ENCODE measurements at places on chromosomes 6 and 20.

DNA sequence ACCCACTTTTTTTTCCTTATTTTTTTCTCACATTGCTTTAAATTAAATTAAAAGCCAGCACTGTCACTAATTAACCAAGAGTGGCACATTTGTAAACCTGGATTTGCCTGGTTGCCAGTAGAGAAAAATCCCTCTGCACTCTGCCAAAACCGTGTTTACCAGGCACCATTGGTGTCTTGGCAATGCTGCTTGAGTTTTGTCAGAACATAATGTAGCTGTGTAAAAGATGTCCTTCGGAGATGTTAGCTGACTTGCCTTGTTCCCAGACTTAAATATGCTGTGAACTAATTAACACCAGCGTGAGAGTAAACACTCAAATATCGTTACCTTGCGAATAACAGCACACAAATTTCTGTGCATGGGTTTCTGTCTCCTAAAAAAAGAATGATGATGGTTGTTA, 694.9 kb upstream of the ID4 start:
- DNase-seq = no peak

- peak; percentile 35 for DNase-seq
Observed at GRCh38 chr6:157669747-157670216, 153.3 kb upstream of the SNX9 start.

GRCh38 chr20:33262658-33263065, 20.4 kb upstream of the BPIFB1 start:
- DNase-seq = peak; percentile 79

DNA sequence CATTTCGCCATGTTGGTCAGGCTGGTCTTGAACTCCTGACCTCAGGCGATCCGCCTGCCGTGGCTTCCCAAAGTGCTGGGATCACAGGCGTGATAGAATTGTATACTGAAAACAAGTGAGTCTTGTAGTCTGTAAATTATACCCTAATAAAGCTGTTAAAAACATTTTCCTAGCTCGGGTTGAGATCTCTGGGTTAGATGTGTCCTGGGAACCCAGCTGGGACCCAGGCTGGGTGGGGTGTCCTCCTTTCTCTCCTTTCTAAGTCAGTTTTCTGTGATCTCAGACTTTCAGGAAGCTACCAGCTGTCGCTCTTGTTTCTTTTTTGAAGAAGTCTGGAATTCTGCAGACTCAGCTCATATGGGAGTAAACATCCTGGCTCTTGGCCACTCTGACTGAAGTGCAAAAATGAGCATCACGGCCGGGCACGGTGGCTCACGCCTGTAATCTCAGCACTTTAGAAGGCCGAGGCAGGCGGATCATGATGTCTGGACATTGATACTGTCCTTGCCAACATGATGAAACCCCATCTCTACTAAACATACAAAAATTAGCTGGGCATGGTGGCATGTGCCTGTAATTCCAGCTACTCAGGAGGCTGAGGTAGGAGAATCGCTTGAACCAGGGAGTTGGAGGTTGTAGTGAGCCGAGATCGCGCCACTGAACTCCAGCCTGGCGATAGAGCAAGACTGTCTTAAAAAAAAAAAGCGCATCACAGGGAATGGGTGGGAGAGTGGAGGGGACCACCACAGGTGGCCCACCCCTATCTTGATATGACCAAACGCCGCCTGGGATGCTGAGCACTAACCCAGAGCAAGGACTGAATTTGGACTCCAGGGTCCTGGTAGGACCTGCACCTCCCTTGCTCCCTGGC, 9.9 kb upstream of the PCIF1 start:
- no peak for DNase-seq

DNA sequence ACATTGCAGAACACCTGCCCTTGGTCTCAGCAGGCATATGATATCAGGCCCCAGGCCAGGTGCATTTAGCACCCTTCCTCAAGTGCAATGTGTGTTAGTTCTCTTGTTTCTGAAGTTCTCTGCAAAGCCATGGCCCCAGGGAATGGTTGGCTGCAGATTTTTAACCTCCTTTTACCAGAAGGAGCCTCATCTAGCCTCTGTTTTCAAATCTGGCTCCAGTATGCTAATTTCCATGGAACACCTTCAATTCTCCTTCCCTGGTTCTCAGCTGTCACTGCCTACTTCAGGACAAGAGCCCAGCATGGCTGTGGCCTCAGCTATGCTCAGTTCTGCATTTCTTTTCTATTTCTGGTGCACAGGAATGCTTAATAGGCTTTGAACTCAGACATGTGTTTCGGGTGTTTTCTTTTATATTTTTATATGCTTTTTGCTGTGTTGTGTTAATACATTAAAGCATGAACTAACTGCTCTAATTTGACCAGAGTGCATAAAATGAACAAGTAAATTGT, 51.6 kb upstream of the OGFRL1 start:
- no peak for DNase-seq

DNA sequence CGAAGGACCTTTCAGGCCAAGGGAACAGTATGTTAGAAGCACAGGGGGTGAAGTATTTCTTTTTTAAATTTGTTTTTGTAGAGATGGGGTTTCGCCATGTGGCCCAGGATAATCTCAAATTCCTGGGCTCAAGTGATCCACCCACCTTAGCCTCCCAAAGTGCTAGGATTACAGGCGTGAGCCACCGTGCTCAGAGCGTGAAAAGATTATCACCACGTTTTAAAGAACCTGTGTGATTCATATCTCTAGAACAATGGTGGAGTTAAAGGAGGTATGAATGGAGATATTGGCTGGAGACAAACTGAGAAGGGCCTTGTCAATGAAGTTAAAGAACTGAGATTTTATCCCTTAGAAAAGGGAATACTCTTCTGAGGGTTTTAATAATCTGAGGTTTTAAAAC, 9.7 kb downstream of the ASF1A start:
- no peak for DNase-seq

DNA sequence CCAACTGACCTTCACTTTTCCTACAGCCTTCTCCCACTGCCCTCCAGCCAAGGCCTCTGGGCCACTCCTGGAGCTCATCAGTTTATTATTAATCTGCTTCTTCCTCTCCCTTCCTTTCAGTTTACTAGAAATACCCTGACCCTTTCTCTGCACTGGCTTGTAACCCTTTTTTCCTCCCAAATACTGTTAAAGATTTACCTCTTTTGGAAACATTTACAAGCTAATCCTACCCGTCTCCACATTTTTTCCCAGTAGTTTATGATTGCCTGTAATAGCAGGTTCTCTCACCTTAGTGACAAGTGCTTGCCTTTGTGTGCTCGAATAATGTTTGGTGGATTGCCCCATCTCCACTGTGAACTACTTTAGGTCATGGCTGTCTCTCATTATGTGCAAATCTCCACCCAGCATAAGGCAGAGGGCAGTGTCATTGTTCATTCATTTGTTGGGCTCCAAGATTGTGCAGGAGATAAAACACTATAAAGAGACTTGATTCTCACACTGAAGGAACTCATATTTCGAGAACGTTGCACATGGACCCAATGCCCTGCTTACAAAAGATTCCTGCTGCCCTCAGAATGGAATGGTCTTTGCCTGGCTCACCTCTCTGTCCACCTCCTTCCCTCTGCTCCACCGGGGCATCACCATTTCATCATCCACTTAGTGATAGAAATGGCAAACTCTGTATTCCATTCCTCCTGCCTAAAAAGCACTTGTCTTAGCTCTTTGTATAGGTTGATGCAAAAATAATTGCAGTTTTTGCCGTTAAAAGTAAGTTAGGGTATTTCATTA, 491.1 kb downstream of the UTRN start:
- no peak for DNase-seq

DNA sequence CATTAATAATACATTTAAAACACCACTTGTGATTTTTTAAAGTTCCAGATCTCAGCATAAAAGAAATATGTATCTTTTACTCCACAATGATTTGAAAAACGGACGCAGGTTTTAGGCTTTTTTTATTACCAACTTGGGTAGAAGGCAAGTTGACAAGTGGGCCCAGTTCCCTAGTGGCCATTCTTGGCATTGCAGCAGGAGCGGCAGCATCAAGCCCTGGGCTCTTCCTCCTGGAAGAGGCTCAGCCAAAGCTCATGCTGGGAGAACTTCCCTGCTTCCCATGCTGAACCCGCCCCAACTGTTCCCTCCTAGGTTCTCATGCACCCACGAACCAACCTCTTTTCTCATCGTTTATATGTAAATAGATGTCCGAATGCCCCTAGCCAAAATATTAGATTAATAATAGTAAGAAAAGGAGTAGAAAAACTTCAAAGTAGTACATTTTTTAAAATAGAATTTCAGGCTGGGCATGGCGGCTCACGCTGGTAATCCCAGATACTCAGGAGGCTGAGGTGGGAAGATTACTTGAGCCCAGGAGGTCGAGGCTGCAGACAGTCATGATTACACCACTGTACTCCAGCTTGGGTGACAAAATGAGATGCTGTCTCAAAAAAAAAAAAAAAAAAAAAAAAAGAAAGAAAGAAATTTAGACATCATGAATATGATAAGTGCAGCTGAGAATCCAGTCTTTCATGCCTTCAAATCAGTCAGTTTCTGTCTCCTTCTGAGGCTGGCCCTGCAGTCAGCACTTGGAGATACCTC, 18.2 kb upstream of the MYB start:
- no peak for DNase-seq

DNA sequence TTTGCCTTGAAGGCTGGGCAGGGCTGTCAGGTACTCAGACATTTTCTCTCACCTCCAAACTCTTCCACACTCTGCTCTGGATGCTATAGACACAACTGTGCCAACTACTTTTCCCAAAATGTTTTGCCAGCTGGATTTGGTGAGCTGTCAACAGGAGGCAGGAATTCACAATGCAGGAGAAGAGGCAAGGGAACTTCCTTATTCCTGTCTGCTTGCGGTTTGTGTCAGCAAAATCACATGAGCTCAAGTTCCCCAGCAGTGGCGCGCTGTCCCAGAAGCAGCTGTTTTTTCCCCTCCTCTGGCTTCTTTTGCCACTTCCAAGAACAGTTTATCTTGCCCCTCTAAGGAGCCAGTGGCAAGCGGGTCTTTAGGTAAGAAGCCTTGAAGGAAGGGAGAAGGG, 608.2 kb downstream of the PRKN start:
- DNase-seq = no peak

- no peak for DNase-seq
Observed at GRCh38 chr6:24883618-24884017, 52.1 kb downstream of the RIPOR2 start.

- DNase-seq = no peak
Observed at GRCh38 chr20:17601957-17602356, 32.1 kb downstream of the DSTN start.

- DNase-seq = no peak
Observed at GRCh38 chr20:42261766-42262270, 643.6 kb upstream of the CHD6 start.

DNA sequence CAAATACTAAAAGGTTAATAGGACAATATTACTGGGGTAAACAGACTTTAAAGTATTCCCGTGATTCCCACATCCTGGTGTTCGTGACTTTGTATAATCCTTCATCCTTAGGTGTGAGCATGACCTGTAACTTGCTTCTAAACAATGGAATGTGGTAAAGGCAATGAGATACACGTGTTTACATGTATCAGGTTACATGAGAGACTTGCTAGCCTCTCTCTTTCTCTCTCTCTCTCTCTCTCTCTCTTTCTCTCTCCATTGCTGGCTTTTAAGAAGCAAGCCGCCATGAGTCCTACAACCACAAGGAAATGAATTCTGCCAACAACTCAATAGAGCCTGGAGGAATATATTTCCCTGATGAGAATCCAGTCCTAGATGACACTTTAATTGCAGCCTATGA, 83.9 kb upstream of the LGSN start:
- no peak for DNase-seq

DNA sequence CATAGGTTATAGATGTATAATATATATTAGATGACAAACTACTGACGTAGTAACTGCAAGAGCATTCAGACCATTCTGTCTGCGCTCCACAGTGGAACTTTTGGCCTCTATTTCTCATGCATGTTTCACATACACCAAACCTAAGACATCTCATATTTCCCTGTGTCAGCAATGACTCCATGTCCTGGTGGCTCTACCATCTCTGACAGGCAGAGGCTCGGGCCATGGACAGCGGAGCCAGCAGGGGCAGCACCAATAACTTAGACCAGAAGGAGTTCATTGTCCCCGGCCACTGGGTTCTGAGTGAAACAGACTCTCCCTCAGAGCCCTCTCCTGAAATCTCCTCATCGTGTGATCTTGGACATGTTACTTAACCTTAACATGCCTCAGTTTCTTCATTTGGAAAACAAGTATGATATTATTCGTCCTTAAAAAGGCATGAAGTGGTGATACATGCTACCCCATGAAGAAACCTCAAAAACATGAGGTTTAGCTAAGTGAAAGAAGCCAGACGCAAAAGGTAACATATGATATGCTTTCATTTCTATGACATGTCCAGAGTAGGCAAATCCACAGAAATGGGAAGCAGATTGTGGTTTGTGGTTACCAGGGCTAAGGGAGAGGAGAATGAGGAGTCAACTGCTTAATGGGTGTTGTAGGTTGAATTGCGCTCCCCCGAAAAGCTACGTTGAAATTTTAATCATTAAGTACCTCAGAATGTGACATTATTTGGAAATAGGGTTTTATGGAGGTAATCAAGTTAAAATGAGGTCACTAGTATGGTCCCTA, 564.0 kb upstream of the JARID2 start:
- DNase-seq = no peak

GRCh38 chr6:119348096-119348747, 1.3 kb downstream of the MAN1A1 start:
- DNase-seq = no peak

DNA sequence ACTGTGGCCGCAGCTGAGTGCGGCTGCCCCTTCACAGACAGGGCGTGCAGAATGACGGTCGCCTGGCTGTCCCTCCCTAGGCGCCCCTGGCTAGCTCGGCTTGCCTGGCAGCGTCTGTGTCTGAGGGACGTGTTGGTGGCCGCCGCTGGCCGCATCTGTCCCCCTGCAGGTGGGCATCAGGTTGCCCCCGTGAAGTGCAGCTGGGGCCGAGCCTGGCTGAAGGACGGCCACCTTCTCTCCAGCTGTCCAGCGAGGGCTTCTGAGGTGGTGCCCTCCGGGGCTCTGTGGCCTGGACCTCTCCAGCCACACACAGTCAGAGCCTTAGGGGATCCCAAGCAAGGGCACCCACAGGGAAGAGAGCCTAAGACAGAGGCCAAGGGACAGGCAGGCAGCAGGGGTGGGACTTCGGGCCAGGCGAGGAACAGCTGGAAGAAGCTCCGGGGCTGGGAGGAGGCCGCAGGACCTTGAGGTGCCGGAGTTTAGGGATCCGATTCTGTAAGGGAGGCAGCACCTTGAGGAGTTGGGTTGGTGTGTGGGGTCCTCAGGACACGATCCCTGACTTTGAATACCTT, 89.0 kb upstream of the EPB41L1 start:
- no peak for DNase-seq

DNA sequence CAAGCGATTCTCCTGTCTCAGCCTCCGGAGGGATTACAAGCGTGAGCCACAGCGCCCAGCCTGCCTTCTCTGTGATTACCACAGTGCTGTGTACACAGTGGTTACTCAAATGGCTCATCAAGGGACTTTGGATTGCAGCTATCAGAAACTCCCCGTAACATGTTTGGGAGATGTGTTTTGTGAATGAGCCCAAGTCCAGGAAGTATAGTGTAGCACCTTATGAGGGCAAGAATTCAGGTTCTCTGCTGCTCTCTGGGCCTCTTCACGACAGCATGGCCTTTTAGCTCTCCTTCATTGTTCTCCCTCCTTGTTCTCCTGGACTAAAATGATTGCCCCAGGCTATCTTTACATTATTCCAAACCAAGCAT, 34.1 kb upstream of the RPL7L1 start:
- DNase-seq = no peak

GRCh38 chr6:90893400-90893799, 306.5 kb upstream of the MAP3K7 start:
- DNase-seq = no peak

GRCh38 chr6:83709748-83710050, 798 bp upstream of the SNAP91 start:
- DNase-seq = no peak
